ENCODE measurements at places on chromosomes 7 and 10. TPM values are rescaled to one million over a fixed set of nuclear protein-coding genes. Genes with fewer than 3 reads are reported as not detected.

- DNase-seq, result peak; percentile 70
Measured at GRCh38 chr7:122528879-122529481, 169.9 kb downstream of the RNF133 start.

DNA sequence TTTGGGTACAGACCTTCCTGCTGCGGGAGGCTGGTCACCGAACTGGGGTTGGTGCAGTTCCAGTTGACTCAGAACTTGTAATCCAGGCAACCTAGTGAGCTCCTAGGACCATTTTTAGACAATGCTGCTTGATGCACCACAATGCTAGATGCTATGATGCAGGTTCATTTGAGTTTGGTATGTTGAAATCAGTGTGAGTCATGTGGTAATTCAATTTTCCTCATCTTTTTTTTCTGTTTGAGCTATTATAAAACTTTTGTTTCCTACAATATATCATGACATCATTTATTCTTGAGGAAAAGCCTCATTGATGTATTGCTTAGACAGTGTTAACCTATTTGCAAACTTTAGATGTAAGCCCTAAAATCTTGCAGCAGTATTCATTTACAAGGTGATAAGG lies 40.9 kb upstream of the MTPN start:
- peak; percentile 9 for DNase-seq

DNA sequence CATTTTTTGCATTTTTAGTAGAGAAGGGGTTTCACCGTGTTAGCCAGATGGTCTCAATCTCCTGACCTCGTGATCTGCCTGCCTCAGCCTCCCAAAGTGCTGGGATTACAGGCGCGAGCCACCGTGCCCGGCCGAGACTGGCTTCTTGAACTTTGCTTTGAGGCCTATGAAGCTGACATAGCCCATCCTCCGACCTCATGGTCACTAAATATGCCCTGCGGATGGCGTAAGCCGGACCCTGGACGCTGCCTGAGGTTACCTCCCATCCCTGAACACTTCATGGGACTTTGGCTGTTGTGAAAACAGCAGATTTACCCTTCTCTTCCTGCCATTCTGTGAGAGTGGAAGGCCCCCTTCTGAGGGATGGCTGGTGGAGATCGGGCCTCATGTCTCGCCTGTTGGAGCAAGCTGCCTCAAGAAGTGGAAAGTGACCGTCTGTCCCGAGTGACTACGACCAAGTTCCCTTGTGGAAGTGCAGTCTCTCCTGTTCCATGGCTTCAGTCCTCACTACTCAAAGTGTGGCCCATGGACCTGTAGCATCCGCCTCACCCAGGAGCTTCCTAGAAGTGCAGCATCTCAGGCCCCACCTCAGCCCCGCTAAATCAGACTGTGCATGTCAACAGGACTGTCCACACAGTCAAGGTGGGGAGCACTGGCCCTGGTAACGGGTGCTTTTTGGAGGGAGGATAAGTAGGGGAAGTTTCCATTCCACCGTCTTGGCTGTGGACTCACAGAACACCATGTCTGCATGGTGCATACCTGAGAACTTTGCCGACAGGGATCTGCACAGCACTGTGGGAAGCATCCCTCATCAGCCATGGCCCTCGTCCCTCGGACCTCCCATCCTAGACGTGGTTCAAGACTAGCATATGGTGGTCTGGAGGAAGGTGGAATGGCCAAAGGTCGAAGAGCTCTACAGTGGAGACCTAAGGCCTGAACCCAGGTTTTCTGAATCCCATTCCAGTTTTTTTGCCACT lies 210.5 kb upstream of the SHH start:
- DNase-seq, result no peak

DNA sequence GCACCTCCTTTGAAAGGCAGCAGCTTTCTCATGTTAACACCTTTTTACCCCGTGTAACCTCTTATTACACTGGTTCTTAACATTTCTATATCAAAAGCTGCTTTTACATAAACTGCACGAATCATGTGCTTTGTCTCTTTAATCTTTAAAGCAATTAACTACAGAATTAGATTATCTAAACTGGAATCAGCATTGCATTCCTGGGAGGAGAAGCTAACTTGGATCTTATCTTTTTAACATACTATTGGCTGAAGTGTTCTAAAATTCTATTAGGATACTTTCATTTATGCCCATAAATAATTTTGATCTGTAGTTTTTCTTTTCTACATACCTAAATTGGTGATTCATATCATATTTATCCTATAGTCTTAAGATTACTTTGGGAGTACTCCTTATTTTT lies 428.4 kb upstream of the IGFBP3 start:
- DNase-seq, result no peak

DNA sequence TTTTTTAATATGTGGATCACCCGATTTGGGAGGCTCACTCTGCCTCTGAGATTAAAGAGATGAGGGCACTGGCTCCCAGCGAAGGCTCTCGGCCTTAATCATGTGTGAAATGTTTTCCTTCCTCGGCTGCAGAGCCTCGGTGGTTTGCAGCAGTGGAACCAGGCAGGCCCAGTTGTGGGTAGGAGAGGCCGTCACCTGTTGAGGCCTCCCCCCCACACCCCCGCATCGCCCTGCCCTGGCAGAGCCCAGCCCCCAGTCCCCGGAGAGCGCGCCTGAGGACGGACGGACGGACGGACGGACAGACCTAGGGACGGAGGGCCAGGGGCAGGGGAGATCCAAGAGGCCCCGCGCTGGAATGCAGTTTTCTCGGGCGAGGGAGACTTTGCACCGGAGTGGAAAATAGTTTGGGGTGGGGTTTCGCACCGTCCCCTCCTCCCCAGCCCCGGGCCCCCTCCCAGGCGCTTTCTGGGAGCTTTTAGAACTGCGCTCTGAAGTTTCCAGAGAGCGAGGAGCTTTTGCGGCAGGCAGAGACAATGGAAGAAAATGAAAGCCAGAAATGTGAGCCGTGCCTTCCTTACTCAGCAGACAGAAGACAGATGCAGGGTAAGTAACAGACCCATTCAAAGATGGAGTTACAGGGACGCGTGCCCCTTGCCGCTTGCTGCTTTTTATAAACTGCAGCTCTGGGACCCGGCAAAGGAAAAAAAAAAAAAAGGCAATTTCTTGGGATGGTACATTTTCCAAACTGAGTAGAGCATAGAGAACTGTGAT lies at the start of gene KIAA1217:
Gene KIAA1217, plus strand, starts transcription at position 478 of the 771 bp plus-strand sequence. Its CDS starts 56 bp downstream, at position 534.
- DNase-seq, result peak; percentile 35

- no peak for DNase-seq
Measured at GRCh38 chr7:136074843-136075242, 97.7 kb upstream of the MTPN start.

- no peak for DNase-seq
Measured at GRCh38 chr7:100686822-100687211, 7.2 kb downstream of the GIGYF1 start.

DNA sequence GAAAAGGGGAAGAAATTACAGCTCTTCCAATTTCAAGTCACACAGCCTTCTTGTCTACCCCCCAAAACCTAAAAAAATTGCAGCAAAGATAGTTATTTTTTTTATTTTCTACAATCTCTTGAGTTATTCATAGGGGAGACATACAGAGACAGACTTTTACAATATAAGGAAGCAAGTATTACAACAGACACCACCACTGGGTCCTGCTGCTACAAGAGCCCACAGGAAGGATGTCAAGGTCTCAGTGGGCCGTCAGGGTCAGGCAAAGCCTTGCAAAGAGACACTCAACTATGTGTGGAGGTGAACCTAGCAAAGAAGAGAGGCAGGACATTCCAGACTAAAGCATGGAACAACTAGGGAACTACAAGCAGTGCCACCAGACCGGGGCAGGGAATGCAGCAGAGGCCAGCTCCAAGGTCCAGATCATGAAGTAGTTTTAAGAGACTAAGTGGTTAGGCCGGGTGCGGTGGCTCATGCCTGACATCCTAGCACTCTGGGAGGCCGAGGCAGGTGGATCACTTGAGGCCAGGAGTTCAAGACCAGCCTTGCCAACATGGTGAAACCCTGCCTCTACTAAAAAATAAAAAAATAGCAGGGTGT lies 28.2 kb upstream of the ZCCHC24 start:
- DNase-seq, result no peak

DNA sequence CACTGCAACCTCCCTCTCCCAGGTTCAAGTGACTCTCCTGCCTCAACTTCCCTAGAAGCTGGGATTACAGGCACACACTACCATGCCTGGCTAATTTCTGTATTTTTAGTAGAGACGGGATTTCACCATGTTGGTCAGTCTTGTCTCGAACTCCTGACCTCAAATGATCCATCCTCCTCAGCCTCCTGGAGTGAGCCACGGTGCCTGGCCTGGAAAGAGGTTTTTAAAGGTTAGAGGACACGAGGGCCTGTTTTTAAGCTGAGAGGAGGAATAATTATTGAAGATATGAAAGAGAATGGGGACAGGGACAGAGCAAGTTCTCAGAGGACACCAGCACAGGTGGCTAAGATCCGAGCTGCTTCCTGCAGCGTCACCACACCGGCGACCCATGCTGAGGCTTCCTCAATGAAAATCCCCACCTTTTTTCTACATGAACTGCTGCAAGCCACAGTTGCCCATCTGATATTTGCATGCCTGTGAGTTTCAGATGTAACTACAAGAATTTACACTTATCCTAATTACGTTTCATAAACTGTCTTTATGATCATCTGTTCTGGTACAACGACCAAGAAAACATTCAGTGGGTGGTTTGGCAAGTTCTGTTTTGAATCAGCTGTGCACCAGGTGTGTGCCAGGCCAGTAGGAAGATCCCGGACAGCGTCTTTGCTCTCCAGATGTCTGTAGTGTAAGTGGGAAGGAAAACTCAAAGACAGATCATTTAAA lies 76.0 kb downstream of the HIP1 start:
- no peak for DNase-seq

DNA sequence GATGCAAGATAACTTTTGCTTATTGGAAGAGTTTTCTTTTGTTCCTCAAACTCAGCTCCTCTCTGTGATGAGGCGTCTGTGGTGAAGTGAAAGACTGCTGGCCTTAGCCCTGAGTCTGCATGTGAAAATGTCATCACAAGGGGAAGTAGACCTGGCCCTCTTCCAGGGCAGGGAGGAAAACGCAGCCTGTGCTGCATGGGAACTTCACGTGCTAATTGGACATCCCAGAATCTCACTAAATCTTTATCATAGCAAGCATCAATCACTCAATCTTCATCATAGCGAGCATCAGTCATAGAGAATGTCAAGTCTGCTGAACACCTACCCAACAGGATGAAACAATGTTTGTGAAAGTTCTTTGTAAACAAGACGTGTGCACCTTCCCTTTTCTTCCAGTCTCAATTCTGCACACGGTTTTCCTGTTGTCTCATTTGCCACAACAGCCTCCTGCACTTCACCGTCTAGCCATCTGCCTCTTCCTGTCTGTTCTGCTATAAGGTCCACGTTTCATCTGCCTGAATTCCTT lies 314.6 kb downstream of the FRMD4A start:
- peak; percentile 40 for DNase-seq

DNA sequence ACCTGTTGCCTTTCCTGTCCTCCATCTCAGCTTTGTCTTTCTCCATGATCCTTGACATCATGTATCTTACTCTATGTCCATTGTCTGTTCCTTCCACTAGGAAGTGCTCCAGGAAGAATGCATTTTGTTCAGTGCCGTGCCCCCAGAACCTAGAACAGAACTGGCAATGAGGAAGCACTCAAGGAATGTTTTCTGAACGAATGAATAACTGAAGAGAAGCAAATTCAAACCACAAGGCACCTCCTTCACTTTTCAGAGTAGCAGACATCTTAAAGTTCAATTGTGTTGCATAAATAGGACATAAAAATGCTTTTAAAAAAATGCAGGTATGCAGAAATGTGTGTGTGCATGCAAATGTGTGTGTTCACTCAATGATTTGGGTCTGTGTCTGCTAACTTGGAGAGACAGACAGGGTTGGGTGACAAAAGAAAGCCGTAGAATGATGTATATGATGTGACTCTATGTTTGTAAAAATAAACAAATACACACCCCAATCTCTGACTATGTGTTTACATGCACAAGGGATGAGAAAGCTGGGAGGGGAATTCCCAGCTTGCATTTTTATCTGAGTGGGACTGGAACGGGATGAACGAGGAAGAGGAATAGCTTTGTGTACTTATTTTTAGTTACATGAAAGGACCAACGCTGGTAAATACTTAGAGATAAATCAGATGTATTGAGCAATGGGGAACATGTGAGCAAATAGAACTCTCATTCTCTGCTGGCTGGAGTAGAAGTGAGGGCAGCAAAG lies 237.7 kb downstream of the FANK1 start:
- DNase-seq, result peak; percentile 80

DNA sequence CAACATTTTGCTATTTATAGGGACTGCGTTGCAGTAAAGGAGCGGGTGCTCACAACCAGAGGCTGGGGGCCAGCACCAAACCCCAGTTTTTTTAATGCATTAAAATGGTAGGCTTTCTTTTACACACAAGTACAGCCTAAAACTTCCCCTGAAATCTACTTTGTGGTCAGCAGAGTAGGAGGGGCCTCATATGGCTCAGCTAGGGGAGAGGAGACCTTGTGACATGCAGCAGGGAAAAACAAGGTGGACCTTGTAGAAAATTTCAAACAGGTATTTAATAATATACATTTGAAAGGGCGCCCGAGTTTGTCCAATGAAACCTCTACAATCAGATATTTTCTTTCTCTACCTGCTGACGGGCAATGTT lies 1.4 kb downstream of the CCDC136 start:
- no peak for DNase-seq

DNA sequence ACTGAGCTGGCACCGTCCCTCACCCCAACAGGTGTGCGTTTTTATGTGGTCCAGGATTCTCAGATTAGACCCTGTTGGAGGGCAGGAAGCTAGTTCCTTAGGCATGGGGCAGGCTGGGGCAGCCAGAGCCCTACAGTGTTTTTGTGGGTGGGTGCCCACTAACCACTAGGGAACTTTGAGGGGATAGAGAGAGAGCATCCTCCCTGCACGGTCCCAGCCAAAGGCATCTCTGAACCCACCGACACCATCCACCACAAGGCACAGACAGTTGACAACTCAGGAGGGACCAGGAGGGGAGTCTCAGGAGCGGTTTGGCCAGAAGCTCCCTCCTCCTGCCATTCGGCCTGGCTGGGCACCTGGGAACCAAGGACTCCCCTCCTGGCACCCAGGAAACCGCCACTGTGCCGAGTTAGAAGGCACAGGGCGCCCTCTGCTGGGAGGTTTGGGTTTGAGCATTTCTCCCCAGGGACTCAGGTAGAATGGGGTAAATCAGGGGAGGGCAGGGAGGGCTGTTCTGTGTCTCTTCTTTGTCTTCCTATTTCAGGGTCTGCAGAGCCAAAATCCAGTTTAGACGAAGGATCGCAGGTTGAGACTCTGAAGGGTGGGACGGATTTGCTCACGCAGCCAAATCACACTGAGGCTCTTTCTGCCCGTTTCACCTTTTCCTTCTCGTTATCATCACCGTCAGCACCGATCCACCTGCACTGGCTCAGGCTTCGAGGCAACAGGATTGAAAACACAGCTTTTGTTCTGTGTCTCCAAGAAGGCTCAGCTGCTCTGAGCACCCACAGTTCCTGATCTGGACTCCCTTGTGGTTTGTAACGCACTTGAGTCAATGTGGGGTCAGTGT lies 84.8 kb upstream of the COL13A1 start:
- DNase-seq, result peak; percentile 49

Gene OR6B1
- not detected for total RNA-seq

Gene UPK3B
- total RNA-seq, result under 0.01 TPM

Gene RNF32
- total RNA-seq, result 2.8 TPM

Gene SPDYE2
- total RNA-seq, result not detected

Gene RBP4
- not detected for total RNA-seq

Gene DKK1
- total RNA-seq, result 54.4 TPM

All from fibroblast of lung (primary cell).